GM23248 (cell line): ENCODE measurements at places on chromosomes 1 and 21.

GRCh38 chr1:175555266-175555665 lies 188.1 kb downstream of the TNR start:
- DNase-seq, result peak; percentile 46

- no peak for DNase-seq
These were observed 28.0 kb downstream of the MPZL1 start for GRCh38 chr1:167749741-167750140.

- DNase-seq, result no peak
These were observed 599.6 kb upstream of the PRMT6 start for GRCh38 chr1:106456832-106457231.

GRCh38 chr1:234229581-234230387 lies 143.5 kb upstream of the COA6 start:
- no peak for DNase-seq

- DNase-seq, result no peak
These were observed 14.1 kb downstream of the CRP start for GRCh38 chr1:159700312-159700711.

DNA sequence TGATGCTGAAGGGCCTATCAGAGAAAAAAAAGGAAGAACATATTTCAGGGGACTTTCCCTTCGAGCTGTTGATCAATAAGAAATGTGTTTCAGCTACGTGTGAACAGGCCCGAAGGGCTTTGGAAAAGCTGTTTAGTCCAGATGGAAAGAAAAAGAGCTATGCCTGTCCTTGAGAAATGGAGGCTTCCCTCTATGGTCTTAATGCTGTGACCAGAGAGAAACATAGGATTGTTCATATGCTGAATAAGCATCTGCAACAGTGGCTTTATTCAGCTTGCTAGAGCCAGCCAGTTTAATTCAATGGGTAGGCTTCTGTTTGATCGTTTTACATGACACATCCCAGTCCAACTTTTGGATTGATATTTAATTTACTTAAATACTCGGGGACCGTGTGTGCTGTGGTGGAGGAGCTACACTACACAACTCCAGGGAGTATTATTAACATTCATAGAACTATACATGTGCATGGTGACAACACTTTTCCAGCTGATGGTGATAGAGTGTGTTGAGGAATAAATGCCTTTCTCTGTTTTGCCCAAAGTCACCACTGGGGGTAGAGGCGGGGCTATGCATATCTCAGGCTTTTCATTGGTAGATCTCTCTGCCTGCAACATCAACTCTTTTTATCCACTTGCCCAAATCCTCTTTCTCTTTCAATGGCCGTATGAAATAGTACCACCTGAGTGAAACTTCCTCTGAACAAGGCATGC lies 106.7 kb upstream of the C8B start:
- peak; percentile 11 for DNase-seq
